ENCODE measurements at places on chromosomes 12 and 14. TPM values are rescaled to one million over a fixed set of nuclear protein-coding genes. Genes with fewer than 3 reads are reported as not detected.

Gene MON2
- polyA plus RNA-seq: 69.8 TPM

- no peak for DNase-seq
These were observed 9.8 kb downstream of the RAPGEF3 start for GRCh38 chr12:47748899-47749298.

- no peak for DNase-seq
These were observed 4.2 kb downstream of the ACYP1 start for GRCh38 chr14:75059642-75060041.

DNA sequence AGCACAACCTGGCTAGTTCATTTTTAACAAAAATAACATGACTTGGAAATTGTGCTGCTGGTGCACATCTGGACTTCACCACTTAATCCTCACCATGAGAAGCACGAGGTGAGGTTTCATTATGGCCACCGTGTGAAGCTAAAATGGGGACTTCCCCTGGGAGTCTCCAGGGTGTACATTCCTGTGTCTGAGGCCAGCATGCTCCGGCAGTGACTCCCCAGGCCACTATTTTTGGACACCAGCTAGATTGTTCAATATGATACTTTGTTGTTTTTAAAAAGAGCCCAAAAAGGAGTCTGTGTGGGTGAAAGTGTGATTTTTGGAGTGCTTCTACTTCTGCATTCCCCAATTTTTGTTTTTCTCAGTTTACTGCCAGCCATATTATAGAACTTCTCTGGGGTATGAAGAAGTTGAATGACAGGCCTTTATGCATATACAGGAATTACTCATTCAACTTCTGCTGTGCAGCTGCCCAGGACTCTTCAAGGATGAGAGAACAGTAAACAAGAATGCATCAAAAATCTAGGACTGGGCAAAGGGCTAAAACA is 16.9 kb upstream of the AICDA start:
- no peak for DNase-seq

Measured in renal pelvis (tissue), 12 donors.